PC-3 (cell line): ENCODE measurements at places on chromosomes 2 and 18.

GRCh38 chr2:146807568-146808168 is 1037.2 kb upstream of the ACVR2A start:
- DNase-seq: no peak

DNA sequence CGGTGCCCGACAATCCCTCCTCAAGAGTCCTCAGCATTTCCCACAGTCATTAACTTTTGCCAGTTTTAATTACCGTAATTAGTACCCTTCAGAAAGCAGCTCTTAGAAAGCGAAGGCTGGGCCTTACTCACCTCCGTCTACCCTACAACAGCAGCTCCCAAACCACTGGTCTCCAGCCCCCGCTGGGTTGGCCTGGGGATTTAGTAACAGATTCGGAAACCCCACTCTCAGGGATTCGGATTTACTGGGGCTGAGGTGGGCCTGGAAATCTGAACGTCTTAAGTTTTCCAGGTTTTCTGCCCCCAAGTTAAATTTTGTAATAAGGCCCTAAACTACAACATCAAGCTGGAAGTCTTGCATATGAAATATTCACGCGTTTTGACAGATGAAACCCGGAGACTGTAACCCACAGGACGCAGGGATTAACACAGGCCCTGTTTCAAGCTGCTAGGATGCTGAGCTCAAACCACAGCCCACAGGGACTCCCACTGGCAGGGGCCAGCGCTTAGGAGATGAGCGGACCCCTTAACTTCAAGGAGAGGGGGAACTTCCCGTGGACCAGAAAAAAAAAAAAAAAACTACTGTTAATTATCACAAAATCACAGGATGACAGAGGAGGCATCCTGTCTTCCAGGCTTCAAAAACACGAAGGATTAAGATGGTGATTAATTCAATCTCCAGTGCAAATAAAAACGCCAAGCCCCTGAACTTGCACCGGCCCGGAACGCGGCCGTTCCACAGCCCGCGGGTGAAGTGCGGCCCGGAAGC is 985 bp downstream of the ILKAP start:
- no peak for DNase-seq

- peak; percentile 20 for DNase-seq
These were observed 8.4 kb upstream of the VAPA start for GRCh38 chr18:9905401-9905922.

DNA sequence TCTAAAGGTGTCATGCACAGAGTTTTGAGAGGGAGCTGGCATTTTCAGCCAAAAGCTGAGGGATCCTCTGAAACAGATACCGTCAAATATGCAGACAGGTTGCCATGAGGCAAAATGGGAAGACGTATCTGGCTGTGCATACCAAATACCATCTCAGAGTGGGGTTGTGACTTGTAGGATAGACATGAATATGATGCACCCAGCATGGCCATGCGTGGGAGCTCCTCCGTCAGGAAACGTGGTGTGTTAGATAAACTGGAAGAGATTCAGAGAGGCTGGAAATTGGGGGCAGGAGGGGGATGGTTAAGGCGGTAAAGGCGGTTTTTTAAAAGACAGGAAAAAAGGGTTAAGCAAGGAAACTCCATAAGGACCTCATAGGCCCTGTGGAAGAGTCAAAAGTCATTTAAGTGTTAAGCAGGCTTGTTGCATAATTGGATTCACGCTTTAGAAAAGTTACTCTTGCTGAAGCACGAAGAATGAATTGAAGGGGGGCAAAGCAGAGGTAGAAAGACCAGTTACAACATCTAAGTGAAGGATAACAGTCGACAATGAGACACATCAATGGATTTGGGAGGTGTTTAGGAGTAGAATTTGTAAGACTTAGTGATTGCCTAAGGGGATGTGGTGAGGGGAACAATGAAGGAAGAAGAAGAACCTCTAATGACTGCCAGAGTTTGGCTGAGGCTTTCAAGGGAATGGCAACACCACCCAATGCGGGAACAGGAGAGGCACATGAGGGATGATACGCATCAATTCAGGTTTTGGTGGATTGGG is 139.6 kb upstream of the CTAGE1 start:
- no peak for DNase-seq

DNA sequence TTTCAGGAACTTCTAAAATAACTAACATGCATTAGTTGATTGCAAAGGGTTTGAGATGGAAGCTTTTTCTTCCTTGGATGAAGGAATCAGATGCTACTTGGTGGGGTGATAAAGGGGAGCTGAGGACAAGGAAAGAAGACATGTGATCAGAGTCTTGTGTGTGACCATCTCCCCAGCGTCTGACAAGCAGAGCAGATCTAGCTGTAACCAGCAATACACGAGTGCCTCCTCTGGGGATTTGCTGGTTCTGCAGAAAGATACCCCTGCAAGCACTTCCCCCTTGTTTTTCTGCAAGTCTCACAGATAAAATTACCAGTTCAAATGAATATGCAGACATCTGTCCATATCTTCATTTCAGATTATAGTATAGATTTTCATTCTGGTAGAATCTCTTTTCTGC is 2.7 kb downstream of the CDH7 start:
- peak; percentile 76 for DNase-seq

DNA sequence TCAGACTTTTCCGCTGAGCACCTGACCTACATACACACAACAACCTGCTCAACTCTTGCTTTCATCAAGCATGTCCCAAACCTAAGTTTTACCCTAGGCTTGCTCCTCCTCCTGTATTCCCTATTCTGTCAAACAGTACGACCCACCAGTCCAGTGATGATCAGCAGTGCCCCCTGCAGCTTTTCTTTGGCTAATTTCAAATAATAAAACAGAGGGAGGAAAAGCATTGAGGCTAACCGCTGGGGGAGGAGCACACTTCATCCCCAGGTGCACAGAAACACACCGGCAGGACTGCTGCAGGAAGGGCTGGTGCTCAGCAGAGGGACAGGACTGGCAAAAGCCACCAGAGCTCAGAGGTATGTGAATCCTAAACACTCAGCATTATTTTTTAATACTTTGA is 21.2 kb downstream of the E2F6 start:
- DNase-seq: no peak

DNA sequence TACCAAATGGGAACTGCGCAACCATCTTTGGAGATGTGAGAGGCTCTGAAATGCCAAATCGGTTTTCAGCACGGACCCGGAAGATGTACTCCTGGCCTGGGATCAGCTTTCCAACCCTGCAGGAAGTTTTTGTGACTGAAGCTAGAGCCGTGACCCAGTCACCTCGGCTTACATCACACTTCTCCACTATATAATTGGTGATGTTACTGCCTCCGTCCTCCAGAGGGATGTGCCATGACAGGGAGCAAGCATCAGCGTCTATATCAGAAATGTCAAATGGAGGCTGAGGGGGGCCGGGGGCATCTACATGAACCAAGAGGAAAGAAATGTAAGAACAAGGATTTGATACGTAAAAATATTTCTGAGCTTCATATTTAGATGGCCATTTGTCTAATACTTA is 104.4 kb downstream of the PLEKHA3 start:
- DNase-seq: no peak

- peak; percentile 19 for DNase-seq
These were observed 38.8 kb downstream of the RRM2 start for GRCh38 chr2:10161206-10161931.

GRCh38 chr2:240955306-240956170 is 42.9 kb upstream of the SNED1 start:
- no peak for DNase-seq

- no peak for DNase-seq
These were observed 114.4 kb downstream of the NFATC1 start for GRCh38 chr18:79510046-79510685.

GRCh38 chr2:144832048-144832447 is 312.1 kb upstream of the ZEB2 start:
- no peak for DNase-seq

DNA sequence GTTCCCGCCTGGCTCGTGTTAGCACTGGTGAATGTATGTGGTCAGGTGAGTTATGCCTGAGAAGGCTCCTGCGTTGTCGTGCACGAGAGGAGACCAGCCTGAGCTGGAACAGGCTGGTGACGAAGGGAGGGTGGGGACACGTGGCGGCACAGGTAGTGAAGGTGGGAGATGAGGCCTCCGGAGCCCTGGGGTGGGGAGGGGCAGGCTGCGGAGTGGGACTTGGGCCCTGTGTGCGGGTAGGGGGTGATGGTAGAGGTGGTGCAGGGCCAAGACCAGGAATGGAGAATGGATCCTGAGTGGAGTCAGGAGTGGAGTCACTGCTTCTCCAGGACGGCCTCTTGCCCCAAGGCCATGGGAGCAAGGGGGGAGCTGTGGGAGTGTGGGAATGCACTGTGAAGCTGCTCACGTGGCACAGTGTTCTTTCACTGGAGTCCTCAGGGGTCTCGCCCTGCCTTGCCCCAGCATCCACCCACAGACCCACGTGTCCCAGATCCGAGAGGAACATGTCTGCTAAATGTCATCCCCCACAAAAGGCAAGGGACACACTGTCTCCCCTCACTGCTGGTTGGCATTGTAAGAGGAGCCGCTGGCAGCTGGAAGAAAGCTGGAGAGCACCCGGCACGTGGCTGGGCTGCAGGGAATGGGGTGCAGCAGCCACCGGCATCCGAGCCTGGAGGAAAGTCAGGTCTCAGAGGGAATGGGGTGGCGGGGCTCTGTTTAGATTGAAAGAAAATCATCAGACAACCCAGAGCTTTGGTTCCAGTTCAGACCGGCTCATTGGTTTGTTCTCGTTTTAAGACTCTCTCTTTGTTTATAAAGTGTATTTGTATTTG is 63.7 kb downstream of the CYP26B1 start:
- DNase-seq: no peak

DNA sequence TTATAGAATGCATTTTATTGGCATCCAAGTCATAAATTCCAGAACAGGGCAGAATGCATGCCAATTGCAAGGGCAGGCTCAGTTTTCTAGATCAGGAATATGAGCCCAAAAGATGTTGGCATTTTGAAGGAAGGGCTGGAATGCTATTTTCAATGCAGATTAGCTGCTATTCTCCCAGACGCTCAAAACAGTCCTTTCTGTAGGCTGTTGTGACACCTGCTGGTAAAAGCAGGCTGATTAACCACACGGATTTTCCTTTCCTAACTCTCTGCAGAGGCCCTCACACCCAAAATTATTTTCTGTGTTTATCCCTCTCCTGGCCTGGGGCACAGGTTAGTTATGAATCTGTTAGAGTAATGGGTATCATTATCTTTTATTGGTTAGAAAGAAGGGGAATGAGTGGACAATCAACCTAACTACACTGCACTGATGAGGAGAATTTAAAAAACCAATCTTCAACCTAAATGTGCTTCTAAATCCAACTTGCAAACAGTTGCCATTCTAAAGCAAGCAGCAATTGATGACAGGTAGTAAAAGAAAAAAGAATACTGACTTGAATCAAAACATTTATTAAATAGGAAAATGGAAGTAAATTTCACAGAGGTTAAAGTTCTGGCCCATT is 94.0 kb downstream of the PLA2R1 start:
- peak; percentile 74 for DNase-seq

- DNase-seq: no peak
These were observed 205.9 kb downstream of the SNTG2 start for GRCh38 chr2:1156531-1156930.

DNA sequence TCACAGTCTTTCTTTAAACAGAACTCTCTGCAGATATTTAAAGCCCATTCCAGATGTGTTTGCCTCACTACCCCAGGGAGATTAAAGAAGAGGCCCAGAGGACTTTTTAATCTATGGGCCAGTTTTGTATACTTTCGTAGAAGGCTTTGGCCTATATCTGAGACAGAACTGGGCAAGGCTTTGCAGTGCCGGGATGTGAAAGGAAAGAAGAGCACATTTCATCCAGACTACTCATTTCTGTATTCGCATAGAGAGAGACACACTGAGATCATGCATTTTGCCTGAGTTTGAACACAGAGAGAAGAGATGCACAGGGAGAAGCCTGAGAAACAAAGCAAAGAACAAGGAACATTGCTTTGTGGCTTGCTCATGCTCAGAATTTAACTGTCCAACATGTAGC is 54.9 kb upstream of the SLC5A7 start:
- DNase-seq: no peak

DNA sequence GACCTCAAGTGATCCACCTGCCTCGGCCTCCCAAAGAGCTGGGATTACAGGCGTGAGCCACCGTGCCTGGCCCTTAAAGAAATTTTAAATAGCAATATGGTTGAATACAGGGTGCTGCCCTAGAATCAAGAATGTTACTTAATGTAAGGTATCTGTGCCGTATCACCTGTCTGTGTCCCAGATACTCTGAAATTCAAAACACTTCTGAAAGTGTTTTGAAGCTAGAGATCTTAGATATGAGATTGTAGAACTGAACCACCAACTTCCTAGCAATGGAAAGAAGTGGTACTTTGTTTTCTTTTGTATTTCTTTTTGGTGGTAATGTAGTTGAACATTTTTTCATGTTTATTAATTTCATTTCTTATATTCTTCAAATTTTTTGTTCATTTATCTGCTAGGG is 13.0 kb downstream of the PTPN4 start:
- DNase-seq: no peak

DNA sequence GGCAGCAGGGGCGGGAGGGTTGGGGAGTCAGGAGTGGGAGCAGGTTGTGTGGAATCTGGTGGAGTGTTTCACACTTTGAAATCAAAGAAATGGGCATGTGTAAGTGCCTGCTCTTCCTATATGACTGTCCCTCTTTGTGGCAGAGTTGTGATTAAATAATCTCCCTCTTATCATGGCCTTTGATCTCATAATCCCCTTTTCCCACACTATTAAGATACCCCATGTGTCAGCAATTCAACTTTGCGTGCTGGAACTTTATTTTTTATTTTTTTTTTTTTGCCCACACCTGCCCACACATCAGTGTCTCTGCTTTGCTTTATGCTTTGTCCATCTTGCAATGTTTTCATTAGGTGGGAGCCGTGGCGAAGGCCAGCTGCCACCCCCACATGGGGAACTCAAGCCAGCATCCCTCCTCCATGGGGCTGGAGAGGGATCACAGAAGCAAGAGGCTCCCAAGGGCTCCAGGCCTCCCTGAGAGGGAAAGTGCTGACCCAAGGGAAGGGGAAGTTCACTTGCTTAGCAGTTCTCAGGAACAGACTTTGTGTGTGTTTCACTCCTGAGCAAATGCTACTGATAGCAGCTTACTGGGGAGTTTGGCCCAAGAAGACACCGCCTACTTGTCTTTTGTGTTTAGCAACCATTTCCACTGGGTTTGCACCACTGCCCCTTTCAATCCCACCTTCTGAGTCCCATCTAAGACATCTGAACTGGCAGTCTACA is 243.4 kb downstream of the BCL11A start:
- DNase-seq: no peak

GRCh38 chr2:1594123-1594372 is 150.3 kb downstream of the PXDN start:
- DNase-seq: no peak

- peak; percentile 76 for DNase-seq
These were observed 2.9 kb upstream of the PTPN4 start for GRCh38 chr2:119756837-119757236.

GRCh38 chr18:69898241-69898861 is 49.3 kb downstream of the CD226 start:
- no peak for DNase-seq
